Sciatic nerve (tissue), 2 donors: ENCODE measurements at places on chromosomes 16 and 17. TPM values are rescaled to one million over a fixed set of nuclear protein-coding genes. Genes with fewer than 3 reads are reported as not detected.

- peak; percentile 67 for DNase-seq
Observed at GRCh38 chr17:34579017-34579946, at the start of gene TMEM132E. TMEM132E (plus strand) TSS chr17:34579582; CDS start chr17:34581077, 1,495 bp downstream.

- no peak for DNase-seq
Observed at GRCh38 chr16:78284957-78285434, 185.5 kb downstream of the WWOX start.

The NOG gene
- total RNA-seq: 5.3 TPM

The PGAP6 gene
- total RNA-seq: 29.0 TPM

DNA sequence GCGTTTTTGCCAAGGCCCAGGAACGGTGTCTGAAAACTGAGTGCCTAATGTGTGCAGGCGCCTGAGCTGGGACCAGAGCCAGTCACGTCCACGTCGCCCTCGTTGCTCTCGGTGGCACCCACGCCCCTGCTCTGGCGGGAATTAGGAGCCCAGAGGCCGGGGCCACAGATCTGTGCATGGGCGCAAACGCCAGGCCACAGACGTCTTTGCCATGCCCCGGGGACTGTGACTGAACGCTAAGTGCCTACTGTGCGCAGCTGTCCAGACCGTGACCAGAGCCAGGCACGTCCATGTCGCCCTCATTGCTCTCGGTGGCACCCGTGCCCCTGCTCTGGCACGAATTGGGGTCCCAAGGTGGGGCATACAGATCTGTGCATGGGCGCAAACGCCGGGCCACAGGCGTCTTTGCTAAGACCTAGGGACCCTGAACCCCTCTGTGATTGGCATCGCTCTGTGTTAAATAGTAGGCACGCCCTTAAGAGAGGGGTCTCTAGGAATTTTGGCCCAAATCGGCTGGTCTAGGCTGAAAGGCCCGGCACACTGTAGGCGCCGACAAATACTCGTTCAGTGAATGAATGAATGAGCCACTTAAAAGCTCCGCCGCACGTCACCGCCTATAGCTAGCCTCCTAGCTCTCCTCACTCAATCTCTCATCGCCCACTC lies 827 bp upstream of the UBALD1 start:
- DNase-seq: peak; percentile 77

DNA sequence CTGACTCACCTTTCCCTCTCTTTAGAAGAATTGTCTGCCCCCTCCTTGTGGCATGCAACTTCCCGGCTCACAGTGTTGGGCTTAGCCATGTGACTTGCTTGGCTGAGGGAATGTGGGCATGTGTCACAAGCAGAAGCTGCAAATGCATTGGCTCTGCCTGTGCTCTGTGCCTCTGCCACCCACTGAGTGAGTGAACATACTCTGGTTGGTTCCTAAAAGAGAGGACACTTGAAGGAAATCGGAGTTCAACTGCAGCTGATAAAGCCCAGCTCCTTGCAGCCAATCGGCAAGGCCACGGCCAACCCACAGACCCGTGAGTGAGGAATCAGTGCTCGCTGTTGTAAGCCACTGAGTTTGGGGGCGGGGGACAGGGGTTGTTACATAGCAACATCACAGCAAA lies 10.9 kb upstream of the GINS2 start:
- no peak for DNase-seq

The SCRN2 gene
- 39.4 TPM for total RNA-seq

GRCh38 chr17:39151943-39152818 lies 744 bp upstream of the PLXDC1 start:
- no peak for DNase-seq

GRCh38 chr17:66355510-66355909 lies 53.1 kb downstream of the PRKCA start:
- DNase-seq: no peak

The OMG gene
- total RNA-seq: 0.94 TPM

- no peak for DNase-seq
Observed at GRCh38 chr16:57947261-57947660, 23.7 kb downstream of the CNGB1 start.

- no peak for DNase-seq
Observed at GRCh38 chr17:15247891-15248529, 17.1 kb downstream of the PMP22 start.

The INCA1 gene
- 1.6 TPM for total RNA-seq

GRCh38 chr17:31158746-31159377 lies 64.1 kb downstream of the NF1 start:
- no peak for DNase-seq

- DNase-seq: no peak
Observed at GRCh38 chr16:30783280-30784109, 3.5 kb downstream of the ZNF629 start.

The CENPX gene
- 33.6 TPM for total RNA-seq

DNA sequence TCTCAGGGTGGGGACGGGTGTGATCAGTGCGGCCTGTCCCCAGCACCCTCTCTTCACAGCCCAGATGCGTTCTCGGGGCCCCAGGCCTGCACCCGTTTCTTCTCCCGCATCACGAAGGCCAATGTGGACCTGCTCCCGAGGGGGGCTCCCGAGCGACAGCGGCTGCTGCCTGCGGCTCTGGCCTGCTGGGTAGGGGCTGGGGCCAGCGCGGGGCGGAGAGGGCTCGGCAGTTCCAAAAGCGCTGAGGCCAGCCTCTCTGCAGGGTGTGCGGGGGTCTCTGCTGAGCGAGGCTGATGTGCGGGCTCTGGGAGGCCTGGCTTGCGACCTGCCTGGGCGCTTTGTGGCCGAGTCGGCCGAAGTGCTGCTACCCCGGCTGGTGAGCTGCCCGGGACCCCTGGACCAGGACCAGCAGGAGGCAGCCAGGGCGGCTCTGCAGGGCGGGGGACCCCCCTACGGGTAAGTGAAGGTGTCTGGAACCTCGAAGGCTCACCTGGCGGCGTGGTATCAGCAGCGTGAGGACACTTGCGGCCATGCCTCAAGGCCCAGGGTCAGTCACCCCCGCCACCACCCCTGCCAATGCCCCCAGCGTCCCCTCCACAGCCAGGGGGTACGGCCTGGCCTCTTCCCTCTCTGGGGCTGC lies 4.4 kb downstream of the MSLN start:
- DNase-seq: no peak

DNA sequence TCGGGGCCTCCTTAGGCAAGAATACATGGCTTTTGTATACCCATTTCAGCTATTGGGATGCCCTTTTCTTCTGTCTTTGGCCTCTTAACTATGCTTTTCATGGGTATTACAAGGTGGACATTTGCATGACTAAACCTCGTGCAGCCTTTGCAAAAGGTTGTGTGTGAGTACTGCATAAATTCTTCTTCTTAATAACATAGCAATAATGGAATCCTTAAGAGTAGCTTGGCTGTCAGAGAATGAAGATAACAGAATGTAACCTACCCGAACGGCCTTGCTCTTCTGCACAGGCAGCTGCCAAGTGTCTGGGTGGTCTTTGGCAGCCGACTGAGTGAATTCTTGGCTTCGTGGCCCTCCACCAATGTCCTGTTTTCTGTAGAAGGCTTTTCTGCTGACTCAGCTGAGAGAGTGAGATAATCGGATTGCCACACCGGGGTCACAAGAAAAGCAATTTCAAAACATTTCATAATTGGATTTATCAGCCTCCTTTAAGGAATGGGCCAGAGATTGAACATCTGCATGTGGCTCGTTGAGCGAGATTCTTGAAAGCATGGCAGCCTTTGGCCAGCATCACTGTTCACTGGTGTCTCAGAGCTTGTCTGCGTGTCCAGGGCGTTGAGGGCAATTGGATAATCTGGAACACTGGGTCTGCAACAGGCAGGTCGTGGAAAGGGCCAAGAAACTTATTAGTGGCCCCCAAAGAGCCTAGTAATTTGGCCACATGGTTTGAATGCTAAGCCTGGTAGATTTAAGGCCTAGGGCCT lies 13.4 kb downstream of the IRF8 start:
- peak; percentile 83 for DNase-seq

DNA sequence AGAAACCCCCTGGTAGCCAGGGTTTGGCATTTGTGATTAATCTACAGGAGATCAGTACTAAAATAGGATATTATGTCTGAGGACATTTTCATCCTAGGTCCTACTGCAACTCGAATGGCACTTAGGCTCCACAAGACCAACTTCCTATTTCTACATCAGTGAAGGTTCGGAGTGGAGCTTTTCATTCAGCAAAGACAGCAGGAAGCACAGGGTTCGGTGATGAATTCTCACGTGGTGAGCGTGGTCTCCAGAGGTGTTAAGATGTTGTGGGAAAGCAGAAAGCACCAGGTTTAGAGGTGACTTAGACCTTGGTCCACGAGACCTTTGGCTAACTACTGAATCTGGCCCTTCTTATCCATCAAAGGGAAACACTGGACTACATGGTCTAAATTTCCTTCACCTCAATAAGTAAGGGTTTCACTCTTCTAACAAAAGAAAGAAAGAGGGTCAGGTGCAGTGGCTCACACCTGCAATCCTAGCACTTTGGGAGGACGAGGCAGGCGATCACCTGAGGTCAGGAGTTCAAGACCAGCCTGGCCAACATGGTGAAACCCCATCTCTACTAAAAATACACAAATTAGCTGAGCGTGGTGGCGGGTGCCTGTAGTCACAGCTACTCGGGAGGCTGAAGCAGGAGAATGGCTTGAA lies 13.9 kb upstream of the HELZ start:
- DNase-seq: no peak

The KCNG4 gene
- not detected for total RNA-seq

- DNase-seq: no peak
Observed at GRCh38 chr16:67248073-67248400, 742 bp upstream of the SLC9A5 start.

- DNase-seq: no peak
Observed at GRCh38 chr17:50107790-50108414, 12.8 kb downstream of the PDK2 start.

- DNase-seq: no peak
Observed at GRCh38 chr16:3589441-3589921, 12.3 kb upstream of the NLRC3 start.

The MAP2K6 gene
- 7.7 TPM for total RNA-seq

DNA sequence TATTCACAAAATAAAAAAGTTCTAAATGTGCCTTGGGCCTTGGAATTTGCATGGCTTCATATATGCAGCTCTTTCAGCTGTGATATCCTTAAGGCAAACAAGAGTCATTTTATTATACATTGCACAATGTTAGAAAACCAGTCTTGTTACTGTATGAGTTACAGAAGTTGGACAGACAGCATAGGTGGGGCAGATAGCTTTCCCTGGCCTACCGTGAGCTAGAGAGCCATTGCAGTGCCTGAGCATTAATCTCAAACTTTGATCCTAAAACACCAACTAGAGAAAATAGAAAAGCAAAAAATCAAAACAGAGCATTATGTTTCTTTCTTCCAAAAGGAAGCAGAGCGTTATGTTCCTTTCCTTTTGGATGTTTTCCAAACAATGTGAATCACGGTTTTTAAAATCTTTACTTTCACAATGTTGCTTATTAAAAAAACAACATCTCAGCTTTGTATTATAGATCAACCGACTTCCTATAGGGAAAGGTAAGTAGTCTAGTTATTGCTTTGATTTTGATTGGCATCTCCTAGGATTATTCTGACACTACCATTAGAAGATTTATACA lies 32.2 kb downstream of the ARHGAP44 start:
- DNase-seq: no peak

- no peak for DNase-seq
Observed at GRCh38 chr17:72236980-72237633, 116.3 kb downstream of the SOX9 start.

DNA sequence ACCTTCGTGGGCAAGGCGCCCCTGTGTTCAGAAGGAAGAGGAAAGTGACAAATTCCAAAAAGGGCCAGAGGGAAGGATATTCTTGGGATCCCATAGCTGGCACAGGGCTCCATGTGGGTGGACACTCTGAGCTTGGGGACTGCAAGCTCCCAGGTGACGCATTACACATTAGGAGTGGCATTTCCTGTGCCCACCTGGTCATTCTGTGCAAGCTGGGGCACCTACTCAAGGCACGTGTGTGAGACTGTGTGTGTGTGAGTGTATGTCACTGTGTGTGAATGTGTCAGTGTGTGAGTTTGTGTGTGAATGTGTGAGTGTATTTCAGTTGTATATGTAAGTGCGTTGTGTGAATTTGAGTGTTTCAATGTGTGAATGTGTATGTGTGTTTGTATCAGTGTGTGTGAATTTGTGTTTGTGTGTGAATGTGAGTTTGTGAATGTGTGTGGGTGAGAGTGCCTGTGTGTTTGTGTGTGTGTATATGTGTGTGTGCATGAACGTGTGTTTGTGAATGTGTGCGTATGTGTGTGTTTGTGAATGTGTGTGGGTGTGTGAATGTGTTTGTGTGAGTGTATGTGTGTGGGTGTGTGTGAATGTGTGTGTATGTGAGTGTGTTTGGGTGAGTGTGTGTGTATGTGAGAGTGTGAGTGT lies 1.6 kb upstream of the CD300A start:
- no peak for DNase-seq

The LGALS9B gene
- not detected for total RNA-seq

The KIF19 gene
- total RNA-seq: 55.2 TPM

DNA sequence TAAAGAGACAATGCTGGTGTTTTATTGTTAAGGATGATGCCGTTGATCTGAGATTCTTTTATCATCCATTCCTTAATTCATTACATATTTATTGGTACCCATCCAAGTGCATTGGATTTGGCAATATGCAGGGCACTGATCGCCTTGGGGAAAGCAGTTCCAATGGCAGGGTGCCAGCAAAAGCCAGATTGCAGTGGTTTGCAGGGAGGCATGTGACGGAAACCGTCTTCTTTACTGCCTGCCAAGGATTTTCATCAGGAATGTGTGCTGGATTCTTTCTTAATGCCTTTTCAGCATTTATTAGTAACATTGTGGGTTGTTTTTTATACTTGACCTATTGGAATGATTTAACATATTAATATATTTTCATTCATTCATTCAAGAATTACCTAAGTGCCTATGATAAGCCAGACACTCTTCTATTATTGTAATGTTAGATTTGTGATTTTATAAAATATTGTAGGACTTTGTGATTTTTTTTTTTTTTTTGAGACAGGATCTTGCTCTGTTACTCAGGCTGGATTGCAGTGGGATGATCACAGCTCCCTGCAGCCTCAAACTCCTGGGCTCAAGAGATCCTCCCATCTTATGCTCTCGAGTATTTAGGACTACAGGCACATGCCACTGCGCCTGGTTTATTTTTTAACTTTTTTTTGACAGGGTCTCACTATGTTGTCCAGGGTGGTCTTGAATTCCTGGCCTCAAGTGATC lies 93.4 kb upstream of the TNRC6A start:
- DNase-seq: peak; percentile 91

DNA sequence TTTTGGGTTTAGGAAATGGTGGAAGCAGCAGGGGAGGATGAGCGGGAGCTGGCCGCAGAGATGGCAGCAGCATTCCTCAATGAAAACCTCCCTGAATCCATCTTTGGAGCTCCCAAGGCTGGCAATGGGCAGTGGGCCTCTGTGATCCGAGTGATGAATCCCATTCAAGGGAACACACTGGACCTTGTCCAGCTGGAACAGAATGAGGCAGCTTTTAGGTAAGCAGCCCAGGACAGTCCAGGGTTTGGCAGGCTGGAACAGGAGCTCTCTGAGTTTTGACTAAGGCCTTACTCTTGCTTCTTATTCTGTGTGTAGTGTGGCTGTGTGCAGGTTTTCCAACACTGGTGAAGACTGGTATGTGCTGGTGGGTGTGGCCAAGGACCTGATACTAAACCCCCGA lies 41.4 kb downstream of the SF3B3 start:
- DNase-seq: no peak

DNA sequence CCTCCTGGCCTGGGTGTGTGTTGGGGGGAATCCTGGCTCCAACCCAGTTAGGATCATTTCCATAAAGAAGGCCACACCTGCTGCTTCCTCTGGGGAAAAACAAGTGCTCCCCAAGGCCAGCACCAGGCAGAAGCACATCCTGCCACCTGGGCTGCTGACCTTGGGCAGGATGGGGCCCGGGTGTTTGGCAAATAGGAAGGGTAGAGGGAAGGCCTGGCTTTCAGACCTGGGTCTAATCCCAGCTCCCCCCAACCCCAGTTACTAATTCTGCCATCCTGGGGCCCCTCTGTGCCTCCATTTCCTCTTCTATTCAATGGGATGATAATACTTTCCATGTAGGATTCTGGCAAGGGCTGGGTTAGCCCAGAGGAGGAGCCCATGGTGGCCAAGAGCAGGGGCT lies 3.0 kb upstream of the NLRC5 start:
- no peak for DNase-seq
